Activated T-cell treated with anti-CD3 and anti-CD28 coated beads, Interleukin-2, amount 50 U/mL, for 48 hours (primary cell): ENCODE measurements at places on chromosomes 6 and 20.
A peak's percentile ranks its signal among the peaks of the same experiment; 100 is the strongest.

DNA sequence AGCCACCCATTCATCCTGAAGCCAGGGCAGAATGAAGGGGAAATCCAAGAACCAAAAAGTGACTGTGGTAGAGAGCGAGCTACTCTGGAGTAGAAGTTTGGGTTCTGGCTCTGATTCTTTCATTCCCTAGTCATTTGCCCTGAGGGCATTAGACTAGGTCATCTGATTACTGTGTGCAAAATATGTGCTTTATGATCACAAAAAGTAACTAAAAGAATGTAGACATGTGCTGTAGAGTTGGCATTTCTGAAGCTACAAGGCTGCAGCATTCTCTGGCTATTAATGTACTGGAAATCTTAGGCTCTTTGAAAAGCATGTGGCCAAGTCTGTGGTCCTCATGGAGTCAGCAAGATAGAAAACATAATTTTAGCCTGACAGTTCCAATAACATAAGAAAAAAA lies 94.2 kb downstream of the TBC1D7 start:
- no peak for DNase-seq

- DNase-seq = no peak
These were observed 18.4 kb downstream of the BLTP3A start for GRCh38 chr6:34810017-34810882.

GRCh38 chr20:20489648-20490341 lies 121.9 kb downstream of the INSM1 start:
- DNase-seq = no peak

- no peak for DNase-seq
These were observed 56.1 kb upstream of the NKAIN2 start for GRCh38 chr6:123747515-123747914.

DNA sequence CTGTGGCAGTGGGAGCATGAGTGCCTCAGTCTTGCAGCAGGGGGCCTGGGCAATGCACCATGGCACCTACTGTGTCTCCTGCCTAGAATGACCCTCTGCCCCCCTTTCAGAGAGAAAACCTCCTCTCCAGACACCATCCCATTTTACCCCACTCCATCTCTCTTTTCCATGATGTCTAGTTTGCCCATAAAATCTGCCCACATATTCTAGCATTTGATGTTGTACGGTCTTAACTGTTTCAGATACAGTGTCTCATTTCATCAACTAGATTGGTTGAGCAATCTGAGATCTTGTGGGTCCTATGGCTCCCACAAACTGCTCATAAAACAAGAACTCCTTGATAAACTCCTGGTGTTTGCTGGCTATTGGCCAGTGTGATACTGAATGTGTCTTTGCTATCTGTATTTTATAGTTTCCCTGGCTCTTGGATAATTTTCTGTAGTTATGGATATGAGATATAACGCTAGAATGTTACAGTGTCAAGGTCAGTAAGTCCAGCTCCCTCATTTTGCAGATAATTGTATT lies 8.1 kb downstream of the PNPLA1 start:
- no peak for DNase-seq

DNA sequence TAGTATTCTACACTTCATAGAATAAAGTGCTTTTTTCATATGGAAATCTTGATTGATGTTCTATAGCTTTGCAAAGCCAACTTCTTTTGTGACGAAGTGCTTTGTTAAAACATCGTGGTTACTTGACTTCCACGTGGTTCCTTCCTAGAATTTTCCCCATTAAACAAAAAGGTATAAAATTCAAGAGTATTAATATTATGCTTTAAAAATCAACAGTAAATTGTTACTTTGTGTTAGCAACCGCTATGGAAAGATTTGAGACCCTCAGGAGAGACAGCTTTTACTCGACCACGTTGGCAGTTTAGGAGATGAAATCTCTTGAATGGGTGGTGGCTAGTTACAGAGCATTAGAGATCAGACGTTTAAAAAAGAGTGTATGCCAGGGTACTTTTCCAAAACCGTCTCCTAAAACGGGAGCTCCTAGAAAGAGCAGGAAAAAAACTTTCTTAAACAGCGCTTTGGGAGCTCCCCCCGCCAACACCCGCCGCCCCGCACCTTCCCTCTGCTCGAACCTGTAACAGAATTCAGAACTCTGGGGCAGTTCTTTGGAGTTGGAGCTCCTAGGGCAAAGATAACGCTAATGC lies 920 bp downstream of the GJA1 start:
- DNase-seq = peak; percentile 23

DNA sequence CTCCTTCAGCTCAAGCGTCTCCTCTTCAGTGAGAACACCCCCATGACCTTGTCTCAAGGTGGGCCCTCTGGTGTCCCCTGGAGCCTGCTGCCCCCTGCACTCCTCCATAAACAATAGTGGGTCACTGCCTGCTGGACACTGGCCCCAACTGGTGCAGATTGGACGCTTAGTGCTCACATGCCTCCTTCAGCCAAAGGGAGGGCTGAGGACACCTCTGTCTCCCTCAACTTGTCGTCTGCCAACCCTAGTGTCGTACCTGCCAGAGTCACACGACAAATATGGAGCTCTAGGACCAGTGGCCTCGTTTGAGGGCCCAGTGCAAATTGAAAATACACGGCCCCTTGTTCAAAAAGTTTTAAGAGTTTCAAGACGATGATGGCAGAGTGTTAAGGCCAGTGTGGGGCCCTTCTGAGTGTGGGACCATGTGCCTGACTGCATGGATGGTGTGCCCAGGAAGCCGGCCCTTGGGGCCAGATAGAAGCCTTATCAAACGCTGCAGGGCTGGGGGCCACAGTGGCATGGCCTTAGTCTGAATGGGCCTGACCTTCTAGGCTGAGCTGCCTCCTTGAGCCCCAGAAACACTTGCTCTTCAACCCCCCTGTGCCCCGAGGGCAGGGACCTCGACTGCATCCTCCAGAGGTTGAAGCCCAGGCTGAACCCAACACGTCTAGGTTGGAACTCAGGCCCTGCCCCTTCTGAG lies 20.1 kb downstream of the APCDD1L start:
- DNase-seq = no peak

GRCh38 chr6:132246632-132247270 lies 154.5 kb downstream of the MOXD1 start:
- DNase-seq = no peak

DNA sequence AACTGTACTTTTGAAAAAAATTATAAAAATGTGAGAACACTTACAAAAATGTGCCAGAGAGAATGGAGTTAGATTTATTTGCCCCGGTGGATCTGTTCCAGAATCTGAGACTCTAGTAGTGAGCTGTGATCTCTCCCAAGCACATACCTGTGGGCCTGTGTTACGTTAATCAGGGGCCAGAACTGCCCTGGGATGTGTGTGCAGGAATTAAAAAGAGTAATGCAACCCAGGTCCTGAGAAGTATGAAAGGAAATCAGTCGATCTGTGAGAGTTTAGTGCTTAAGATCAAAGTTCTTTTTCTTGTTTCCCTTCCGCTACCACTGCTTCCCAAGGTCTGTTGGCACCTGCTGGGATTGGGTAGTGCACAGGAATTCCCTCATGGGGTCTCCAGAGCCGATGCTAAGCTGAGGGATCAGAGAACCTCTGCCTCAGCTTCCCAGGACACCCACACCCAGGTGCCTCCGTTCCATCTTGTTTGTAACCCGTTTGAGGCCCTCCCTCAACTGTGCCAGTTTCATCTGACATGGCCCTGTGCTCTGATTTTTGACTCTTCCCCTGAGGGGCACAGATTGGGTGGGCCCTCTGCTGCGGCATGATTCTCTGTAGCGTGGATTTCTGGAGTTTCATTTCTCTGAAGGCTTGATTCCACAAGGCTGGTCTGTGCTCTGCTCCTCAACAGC lies 87.7 kb downstream of the RREB1 start:
- no peak for DNase-seq

DNA sequence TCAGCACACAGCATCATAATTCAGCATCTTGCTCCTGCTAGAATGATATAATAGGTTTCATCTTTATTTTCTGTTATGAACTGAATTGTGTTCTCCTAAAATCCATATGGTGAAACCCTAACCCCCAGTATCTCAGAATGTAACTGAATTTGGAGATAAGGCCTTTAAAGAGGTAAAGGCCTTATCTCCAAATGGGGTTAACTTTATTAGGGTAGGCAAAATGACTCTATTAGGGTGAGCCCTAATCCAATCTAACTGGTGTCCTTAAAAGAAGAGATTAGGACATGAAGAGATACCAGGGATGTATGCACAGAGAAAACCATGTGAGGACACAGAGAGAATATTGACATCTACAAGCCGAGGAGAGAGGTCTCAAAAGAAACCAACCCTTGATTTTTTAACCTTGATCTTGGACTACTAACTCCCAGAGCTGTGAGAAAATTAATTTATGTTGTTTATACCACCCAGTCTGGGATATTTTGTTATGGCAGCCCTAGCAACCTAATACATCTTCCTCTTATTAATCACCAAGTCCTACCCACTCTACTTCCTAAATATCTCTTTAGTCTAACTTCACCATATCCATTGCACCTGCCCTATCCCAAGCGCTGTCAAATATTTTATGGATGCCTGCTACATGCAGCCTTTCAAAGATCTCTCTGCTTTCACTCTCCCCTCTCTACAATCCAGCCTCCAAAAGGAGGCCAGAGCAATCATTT lies 8.5 kb upstream of the MRS2 start:
- DNase-seq = no peak

- DNase-seq = no peak
These were observed 15.2 kb downstream of the CDH22 start for GRCh38 chr20:46293084-46293483.

GRCh38 chr6:1287103-1287591 lies 24.8 kb upstream of the FOXQ1 start:
- DNase-seq = no peak

GRCh38 chr6:157266274-157267101 lies 56.8 kb downstream of the TMEM242 start:
- no peak for DNase-seq

DNA sequence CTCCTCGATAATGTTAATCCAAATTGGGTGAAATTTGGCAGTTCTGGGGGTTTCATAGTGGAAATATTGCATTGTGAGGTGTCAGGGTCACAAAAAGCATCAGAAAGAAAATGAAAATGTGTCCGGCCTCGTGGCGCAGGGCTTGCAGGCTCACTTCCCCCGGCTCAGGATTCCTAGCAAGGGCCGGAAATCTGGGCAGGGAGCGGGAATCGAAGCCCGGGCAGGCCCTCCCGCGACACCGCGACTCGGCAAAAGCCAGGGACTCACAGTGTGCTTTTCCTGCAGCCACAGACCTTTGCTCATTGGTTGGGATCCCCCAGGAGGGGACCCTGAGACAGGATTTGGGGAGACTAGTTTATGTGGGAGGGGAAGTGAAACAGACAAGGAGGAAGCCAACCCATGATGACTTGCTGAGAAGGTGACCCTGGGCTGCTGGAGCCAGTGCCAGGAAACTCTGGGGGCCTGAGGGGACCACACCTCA lies 847 bp upstream of the CD93 start:
- DNase-seq = no peak
